ENCODE measurements at places on chromosomes 4 and X. TPM values are rescaled to one million over a fixed set of nuclear protein-coding genes. Genes with fewer than 3 reads are reported as not detected.

PDGFC gene
- total RNA-seq = 29.0 TPM

VEGFD gene
- not detected for total RNA-seq

EGFL6 gene
- 0.31 TPM for total RNA-seq

LDOC1 gene
- 8.4 TPM for total RNA-seq

TCEAL2 gene
- total RNA-seq = 18.7 TPM

DNA sequence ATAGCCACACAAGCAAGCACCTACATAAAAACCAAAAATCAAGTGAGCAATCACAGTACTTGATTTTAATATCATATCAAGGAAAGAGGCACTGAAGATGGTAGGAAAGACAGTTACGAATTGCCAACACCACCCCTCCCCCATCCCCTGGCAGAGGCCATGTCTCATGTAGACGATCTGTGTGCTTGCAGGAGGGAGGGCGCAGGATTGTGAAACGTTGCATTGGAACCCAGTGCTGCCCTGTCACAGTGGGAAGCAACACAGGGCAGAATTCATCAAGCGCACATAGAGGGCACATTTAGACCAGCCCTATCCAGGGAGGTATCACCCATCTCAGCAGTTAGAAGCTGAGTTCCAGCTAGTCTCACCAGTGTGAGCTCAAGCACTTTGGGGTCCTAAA, 359.8 kb downstream of the DMD start:
- no peak for DNase-seq

- DNase-seq = no peak
Observed at GRCh38 chrX:3638280-3638873, 75.1 kb downstream of the PRKX start.

DNA sequence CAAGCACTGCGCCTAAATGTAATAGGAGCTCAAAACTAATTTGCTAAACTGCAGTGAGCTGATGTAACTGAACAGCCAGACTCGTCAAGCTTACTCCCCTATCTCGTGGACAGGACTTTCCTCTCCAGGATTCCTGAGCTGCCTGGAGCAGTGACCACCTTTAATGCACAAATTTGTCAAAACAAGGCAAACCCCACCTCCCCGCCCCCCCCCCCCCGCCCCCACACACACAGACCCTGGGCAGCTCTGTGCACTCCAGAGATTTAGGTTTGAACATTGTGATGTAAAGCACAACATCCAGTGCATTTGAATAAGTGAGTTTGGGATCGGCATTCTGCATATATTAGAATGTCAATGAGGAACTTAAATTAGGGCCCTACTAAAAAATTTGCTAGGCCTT, 77.7 kb upstream of the DHX15 start:
- no peak for DNase-seq

- DNase-seq = no peak
Observed at GRCh38 chrX:102085706-102086105, 39.8 kb upstream of the TCEAL2 start.

GRCh38 chr4:93467484-93468155, 360.9 kb upstream of the ATOH1 start:
- no peak for DNase-seq

DNA sequence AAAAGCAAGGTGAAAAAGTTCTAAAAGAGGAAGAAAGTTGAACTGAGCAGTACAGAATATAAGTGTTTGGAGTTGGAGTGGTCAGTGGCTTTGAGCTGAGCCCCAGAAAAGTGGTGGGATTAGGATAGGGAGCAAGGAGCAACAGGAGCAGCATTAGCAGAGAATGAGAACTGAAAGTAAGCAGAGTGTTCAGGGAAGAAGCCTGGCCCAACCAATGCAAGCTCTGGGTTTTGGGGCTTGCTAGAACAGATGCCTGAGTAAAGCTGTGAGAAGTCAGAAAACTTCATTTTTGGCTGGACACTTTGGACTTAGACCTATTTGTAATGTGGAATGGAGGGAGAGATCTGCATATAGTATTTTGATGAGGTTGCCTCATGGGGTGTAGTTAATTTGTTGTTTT, 17.8 kb downstream of the JADE1 start:
- no peak for DNase-seq

- no peak for DNase-seq
Observed at GRCh38 chrX:136541294-136541693, 9.3 kb downstream of the VGLL1 start.

GRCh38 chr4:95250544-95251137, 298.1 kb downstream of the UNC5C start:
- no peak for DNase-seq

DNA sequence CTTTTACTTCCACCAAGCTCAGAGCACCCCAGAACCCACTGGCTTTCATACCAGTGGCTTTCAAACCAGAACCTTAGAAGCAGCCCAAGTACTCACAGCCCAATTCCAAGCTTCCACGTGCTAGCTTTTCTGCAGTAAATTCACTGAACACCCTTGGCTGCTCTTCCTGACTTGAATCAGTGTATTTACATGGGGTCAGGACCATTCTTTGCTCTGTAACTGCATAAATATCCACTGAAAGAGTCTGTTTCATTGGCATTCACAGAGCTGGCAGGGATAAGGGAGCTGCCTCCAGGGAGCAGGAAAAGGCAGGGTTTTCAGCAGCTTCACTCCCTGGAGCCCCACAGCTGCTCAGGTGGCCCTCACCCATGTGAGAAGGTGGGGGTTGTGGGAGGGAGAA, 43.8 kb downstream of the RAI2 start:
- no peak for DNase-seq
